ENCODE measurements at places on chromosomes 1 and 21.

- peak; percentile 16 for DNase-seq
Measured at GRCh38 chr21:45981151-45982091, at the start of gene COL6A1. COL6A1 (plus strand) TSS chr21:45981770; CDS start chr21:45981851, 81 bp downstream.

GRCh38 chr1:208213786-208214185 lies 30.4 kb downstream of the PLXNA2 start:
- no peak for DNase-seq

DNA sequence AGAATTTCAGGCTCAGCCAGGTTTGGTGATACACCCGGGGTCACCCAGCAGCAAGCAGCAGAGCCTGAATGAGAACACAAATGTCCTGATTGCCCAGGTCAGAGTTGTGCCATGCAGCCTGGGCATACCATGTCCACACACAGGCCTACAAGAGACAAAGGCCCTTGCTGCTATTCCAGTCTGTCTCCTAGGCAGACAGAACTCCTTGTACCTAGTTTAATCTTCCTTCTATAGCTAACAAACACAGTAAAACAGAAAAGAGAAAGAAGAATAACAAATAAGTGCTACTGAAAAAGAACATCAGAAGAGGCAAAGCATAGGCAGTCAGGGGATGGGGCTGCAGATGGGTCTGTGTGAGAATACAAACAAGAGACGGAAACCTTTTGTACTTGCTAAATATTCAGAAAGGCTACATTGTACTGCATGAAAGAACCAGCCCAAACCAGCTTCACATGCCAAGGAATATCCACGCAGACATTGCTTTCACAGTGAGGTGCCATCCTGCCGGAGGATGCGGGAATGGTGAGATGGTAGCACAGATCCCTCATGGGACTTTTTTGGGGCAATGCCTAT lies 401.7 kb downstream of the OMA1 start:
- DNase-seq = no peak

GRCh38 chr1:189616893-189617292 lies 860.8 kb downstream of the BRINP3 start:
- no peak for DNase-seq

GRCh38 chr1:165449131-165449530 lies 4.2 kb upstream of the RXRG start:
- no peak for DNase-seq

DNA sequence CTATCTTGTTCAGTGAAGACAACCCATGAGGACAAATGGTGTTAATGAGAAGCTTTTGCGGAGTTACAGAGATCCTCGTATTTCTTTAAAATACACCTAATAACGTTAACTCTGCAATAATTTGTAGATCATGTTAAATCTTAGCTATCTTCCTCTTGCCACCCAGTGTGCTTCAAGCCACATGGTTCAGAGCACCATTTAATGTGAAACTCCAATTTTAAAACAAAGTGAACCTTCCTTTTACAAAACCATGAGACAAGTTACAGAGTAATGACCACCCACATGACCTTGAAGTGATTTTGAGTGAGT lies 1.7 kb upstream of the KCNE2 start:
- DNase-seq = no peak

DNA sequence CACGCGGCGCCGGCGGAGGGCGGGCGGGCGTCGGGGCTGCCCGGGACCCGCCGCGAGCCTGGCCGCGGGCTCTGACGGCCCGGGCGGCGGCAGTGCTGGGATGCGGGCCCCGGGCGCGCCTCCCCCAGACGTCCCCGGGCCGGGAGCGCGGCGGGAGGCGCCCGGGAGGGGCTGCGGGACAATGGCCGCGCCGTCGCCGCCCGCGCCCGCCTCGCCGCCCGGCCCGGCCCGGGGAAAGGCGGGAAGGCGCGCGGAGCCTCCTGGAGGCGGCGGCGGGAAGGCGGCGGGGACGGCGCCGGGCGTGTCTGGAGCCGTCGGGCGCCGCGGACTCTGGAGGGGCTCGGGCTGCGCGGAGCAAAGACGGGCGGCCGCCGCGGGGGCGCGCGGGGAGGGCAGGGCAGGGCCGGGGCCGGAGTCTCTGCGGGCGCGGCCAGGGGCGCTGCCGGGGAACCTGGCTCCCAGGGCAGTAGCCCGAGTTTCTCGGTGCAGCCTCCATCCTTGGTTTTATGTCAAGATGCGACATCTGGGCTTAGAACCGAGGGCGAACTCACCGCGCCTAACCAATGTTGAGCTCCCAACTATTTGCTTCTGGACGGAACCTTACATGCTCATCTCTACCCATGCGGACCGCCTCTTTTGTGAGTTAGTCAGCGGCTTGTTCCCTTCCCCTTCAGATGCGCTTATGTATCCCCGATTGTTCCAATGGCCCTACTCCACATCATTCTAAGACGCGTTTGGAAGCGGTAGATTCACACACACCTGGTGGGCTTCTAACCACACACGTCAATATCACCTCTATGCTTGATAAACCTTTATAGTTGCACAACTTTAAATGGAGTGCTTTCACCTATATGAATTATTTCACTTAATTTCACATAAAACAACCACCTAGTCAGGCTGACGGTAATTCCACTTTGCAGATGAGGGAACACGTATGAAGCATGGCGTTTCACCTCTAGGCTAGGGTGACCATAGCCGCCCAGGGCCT lies 651 bp downstream of the ZBTB8A start:
- DNase-seq = no peak

DNA sequence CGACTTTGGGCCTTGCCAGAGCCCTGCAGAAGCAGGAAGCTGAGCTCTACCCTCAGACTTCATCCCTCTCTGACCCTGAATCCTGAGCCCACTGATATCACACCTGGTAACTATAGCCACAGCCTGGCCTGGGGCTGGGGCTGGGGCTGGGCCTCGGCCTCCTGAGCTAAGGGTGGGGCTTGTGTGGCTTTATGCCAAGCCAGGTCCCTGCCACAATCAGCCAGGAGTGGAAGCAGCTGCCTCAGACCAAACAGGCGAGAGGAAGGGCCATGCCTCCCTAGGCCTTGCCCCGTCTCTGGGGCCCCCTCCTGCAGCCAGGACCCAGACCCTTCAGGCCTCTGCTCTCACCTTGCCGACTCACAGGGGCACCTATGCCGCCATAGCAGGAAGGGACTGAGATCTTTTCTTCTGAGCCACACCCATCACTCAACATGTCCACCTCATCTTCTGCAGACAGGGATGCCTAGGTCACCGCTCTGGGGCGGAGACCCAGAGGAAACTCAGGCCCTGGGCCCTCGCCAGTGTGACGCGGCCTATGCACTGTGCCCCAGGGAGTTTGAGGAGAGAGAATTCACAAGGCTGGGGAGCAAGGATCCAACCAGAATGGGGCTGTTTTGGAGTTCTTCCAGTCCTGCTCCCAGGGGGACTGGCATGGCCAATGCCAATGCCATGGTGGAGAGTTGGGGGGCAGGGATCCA lies 5.7 kb downstream of the UBXN11 start:
- DNase-seq = no peak

GRCh38 chr1:13970631-13971247 lies 270.8 kb downstream of the PRDM2 start:
- DNase-seq = no peak

DNA sequence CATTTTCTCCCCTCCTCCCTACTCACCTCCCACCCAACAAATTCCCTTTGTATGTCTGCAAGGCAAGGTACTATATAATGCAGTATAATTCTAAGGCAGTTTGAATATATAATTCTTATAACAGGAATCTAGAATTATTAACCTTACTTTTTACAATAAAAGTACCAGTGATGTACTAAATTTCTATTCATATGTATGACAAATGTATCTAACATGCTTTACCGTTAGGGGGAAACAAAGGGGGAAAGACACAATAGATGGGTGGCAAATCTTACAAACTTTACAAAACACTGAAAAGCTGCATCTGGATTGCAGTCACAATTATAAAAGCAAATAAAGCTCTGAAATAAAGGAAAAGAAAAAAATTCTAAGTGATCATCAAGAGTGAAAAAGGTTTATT lies 2.3 kb downstream of the PIK3R3 start:
- no peak for DNase-seq

DNA sequence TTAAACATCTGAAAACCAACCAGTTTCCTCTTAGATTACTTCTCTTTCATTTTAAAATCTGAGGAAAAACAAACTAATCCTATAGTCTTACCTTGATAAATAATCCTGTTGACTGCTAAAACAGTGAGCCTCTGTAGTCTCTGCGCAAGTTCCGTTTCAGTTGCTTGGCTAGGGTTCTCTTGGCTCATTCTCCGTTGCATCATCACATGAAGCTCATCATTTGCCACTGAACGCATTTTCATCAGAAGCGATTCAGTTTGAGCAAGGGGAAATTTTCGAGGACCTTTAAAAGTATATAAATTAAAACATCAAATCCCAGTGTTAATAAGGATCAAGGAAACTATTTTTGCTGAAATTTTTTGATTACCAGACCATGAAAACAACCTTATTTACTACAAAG lies 96.7 kb upstream of the GNG4 start:
- DNase-seq = no peak

GRCh38 chr1:98963064-98963758 lies 41.5 kb downstream of the PLPPR5 start:
- no peak for DNase-seq

- DNase-seq = peak; percentile 37
Measured at GRCh38 chr1:63322114-63322943, at the start of gene FOXD3. FOXD3 (plus strand) TSS chr1:63322567; CDS start chr1:63323059, 492 bp downstream.

- no peak for DNase-seq
Measured at GRCh38 chr1:75727571-75727970, 3.1 kb downstream of the ACADM start.

GRCh38 chr1:37795340-37796125 lies 1.9 kb downstream of the MANEAL start:
- DNase-seq = no peak

DNA sequence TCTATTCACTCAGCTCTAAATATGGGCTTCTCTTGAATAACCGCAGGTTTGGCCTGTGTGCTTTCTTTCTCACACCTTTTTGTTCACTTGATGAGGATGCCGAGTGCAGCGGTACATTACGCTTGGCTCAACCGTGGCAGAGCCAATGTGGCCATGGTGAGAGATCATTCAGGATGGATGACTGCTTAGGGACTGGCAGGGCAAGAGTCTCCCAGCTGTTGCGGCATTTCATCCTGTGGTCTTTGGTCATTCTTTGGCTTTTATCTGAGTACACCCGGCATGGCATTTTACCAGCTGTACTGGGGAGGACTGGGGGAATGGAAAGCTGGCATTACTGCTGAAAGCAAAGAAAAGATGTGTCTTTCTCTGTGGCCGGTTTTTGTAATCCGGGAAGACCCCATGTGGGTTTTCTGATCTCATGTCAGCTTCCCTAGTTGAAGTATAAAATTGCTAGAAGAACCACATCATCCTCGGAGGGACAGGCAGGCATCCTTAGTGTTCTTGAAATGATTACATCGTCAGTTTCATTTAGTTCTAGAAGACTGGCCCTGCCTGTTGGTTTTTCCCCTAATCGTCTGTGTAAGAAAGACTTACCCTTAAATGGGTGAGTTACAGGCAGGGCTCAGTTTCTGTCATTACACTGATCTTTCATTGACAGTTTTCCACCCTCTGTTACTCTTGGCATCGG lies 15.1 kb downstream of the PCP4 start:
- no peak for DNase-seq

DNA sequence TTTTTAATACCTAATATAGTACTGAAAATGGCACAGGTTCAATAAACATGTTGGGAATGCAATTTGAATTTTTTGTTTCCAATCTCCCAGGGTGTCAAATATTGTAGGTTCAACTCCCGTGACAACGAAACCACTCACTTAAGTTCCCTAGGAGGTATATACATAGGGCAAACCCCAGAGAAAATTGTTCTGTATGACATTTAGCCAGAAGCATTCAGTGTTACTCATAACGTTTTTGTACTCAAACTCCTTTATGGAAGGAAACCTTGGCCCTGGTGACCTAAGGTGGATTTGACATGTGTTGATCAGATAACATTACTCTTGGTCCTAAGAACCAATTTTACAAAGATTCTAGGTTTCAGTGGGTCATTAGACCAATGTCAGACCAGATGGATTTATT lies 110.6 kb downstream of the USP25 start:
- DNase-seq = no peak

GRCh38 chr1:224626042-224626441 lies 9.9 kb downstream of the CNIH3 start:
- no peak for DNase-seq

DNA sequence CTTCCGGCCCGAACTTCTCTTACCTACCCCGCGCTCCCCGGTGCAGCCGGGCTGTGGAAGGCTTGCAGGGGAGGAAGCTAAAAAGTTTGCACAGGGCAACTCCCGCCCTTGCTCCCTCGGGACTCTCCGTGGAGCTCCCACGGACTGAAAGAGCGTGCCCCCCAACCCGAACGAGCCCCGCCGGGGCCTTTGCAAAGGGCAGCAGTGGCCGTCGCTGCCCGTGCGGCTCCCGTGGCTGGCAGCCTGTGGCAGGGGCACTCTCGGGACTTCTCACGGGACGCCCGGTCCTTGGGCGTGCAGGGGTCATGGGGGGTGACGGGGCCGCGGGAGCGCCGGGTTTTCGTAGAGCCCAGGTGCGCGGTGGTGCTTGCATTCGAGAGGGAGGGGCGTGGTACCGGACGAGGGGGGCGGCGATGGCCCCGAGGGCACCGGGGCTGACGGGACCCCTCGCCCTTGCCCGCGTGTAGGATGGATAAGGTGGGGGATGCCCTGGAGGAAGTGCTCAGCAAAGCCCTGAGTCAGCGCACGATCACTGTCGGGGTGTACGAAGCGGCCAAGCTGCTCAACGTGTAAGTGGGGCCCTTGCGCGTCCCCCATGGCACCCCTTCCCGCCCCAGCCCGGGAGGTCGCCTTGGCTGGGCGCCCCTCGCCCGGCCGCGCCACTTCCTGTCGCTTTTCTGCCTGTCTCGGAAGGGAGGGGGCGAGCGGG lies 711 bp downstream of the GADD45A start:
- peak; percentile 43 for DNase-seq

- no peak for DNase-seq
Measured at GRCh38 chr1:163758977-163759670, 437.4 kb downstream of the NUF2 start.

DNA sequence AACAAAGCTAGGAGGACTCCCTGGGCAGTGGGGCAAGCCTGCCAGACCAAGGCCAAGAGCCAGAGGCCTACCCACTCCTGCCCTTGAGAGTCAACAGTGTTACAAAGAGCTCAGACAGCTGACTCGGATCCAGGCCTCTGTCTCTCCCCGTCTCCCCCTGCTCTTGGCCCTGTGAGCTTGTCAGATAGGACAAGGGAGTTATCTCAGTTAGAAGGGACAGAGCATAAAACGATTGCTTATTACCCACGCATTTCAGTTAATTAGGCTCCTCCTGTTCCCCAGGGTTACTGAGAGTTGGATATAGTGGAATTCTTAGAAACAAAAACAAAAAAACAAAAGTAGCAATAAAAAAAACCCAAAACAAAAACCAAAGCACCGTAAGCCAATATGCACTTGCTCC lies 1.3 kb downstream of the SLC41A1 start:
- DNase-seq = no peak

GRCh38 chr21:45286671-45287437 lies 841 bp downstream of the POFUT2 start:
- no peak for DNase-seq

Data from NCI-H748 treated with DMSO at 0.1 percent for 48 hours (cell line).